ENCODE measurements at places on chromosomes 1 and 21. TPM values are rescaled to one million over a fixed set of nuclear protein-coding genes. Genes with fewer than 3 reads are reported as not detected.

GRCh38 chr1:51736702-51737101, 119.8 kb downstream of the OSBPL9 start:
- no peak for DNase-seq

GRCh38 chr1:214445831-214446614, 105.4 kb downstream of the PTPN14 start:
- no peak for DNase-seq

DNA sequence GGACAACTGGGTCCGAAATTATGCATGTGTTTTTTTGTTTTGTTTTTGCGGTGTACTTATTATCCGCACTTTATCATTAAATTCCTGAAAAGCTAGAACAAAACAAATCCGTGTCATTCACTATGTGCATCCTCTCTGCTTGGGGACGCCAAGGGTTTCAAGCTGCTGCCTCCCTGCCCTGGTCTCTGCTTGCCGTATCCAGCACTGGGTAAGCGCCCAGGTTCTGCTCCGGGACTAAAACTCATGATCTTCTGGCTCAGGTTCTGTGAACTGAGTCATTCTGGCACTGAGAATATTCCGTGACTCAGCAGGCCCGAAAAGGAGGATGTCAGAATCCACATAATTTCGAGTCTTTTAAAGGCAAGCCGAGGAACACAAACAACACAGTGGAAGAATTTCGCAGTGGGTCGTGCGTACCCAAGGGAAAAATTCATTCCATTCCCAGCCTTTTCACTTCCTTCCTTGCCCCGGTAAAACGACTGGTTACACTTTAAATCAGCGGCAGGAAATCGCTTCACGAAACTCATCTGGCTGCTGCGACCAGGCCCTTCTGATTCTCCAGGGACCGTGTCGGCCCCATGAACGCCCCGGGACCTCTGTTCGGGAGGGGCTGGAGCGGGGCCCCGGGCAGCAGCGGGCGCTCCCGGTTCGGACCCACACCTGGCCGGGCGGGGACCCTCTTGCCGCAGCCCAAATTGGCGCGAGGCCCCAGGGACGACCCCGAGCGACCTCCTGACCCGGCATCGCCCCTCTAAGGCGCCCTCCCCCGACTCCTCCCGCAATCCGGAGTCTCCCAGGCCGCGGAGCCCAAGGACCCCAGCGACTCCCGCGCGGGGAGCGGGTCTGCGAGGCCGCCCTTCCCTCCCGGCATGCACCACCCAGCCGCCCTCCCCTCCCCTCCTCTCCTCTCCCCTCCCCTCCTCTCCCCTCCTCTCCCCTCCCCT, 746 bp upstream of the LAMC1 start:
- no peak for DNase-seq

DNA sequence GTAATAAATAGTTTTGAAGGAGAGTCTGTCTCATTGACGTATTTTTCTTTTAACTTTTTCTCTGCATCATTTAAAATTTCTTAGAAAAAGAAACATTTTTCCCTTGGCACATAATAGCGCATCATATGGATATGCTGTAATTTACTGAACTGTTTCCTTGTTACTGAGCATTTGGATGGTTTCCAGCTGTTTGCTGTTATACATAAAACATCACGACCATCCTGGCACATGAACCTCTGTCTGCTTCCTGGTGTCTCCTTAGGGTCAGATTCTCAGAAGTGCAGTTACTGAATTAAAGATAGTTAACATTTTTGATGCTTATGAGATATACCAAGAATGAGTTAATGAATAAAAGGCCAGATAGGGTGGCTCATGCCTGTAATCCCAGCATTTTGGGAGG, 67.2 kb downstream of the BACE2 start:
- no peak for DNase-seq

DNA sequence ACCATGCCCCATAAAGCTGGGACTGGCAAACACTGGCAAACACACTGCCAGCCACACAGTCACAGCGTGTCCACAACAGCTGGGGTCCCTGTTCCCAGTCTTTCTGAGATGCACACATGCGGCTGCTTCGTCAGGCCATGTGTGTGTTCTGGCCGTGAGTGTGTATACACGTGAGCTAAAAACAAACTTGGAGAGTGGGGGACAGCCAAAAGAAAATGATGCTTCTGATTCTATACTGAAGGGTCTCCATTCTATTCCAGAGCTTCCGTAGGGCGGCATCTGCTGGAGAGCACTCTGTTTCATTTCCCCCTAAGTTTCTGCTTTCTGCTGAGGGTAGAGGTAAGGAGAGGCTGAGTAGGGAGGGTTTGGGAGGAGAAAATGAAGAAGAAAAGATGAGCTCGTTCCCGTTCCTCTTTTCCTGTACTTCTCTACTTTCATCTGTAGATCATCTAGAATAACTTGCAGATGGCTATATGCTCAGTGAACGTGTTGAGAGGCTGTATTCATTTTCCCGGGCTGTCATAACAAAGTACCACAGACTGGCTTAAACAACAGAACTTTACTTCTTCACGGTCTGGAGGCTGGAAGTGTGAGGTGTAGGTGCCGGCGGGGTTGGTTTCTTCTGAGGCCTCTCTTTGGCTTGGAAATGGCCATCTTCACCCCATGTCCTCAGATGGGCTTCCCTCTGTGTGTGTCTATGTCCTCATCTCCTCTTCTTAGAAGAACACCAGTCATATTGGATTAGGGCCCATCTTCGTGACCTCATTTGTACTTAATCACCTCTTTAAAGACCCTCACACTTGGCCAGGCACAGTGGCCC, 151.6 kb downstream of the TOMM20 start:
- no peak for DNase-seq

- peak; percentile 19 for DNase-seq
These were observed 9.5 kb downstream of the DNM3 start for GRCh38 chr1:171850651-171851350.

GRCh38 chr1:31934706-31935629, 3.2 kb downstream of the PTP4A2 start:
- DNase-seq, result no peak

GRCh38 chr1:10628685-10629084, 153.9 kb downstream of the PEX14 start:
- DNase-seq, result no peak

GRCh38 chr1:245881767-245882391, 625.2 kb downstream of the SMYD3 start:
- DNase-seq, result no peak

- peak; percentile 72 for DNase-seq
These were observed 272.5 kb downstream of the RRAGC start for GRCh38 chr1:38586993-38587646.

- no peak for DNase-seq
These were observed 27.5 kb downstream of the LRRC71 start for GRCh38 chr1:156947818-156948525.

GRCh38 chr1:47624531-47624930, 186.7 kb downstream of the FOXD2 start:
- DNase-seq, result no peak

- no peak for DNase-seq
These were observed 99.4 kb upstream of the ARHGEF16 start for GRCh38 chr1:3355089-3355488.

The SSX2IP gene
- total RNA-seq, result 27.2 TPM

The EFHD2 gene
- total RNA-seq, result 855 TPM

The CD1E gene
- total RNA-seq, result not detected

The USP1 gene
- total RNA-seq, result 34.0 TPM

DNA sequence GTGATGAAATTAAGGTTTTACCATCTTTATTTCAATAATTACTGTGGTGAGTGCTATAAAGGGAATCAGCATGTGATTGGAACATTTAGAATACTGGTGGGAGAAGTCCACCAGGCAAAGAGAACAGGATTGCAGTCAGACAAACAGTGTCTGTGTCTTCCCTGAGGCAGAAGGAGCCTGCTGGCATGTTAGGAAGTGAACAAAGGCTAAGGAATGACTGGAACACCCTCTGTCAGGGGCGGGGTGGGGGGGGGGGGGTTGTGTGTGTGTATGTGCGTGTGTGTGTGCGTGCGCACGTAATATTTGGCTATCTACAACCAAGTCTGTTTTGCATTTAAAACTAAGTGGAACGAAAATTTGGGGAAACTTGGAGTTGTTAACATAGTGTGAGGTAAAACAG, 30.2 kb downstream of the SRRM1 start:
- no peak for DNase-seq

The KIRREL1 gene
- not detected for total RNA-seq

DNA sequence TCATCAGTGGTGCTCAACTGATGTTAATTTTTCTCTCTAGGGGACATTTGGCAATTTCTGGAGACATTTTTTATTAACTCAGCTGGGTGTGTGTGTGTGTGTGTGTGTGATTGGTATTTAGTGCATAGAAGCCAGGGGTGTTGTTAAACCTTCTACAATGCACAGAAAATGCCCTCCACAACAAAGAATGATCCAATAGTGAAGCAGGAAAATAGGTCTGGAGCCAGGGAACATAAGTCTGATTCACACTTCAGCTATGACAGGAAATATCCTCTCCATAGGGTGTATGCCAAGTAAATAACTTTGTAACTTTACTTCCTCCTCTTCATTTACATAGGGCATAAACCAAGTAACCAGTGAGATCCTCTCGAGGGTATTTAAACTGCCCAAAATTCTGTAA, 25.1 kb upstream of the TMEM61 start:
- no peak for DNase-seq

DNA sequence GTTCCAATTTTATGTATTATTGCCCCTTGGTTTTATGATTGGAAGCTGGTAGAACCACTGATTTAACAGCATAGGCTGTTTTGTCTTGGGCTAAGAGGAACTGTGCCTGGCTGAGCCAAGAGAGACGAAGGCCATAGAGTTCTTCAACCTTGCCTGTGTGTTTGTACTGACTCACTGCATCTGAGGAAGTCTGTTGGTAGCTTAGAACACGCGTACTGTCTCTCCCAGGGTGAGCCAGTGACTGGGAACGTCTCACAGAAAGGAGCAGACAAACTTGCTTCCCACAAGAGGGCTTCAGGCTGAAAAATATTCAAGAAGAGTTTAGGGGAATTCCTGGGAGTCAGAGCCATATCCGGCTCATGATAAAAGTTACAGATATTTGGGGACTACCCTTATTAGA, 14.9 kb downstream of the TMEM51 start:
- no peak for DNase-seq

GRCh38 chr21:27134516-27134915, 167.6 kb upstream of the ADAMTS5 start:
- DNase-seq, result no peak

- no peak for DNase-seq
These were observed 43.2 kb downstream of the OLIG1 start for GRCh38 chr21:33113131-33113530.

DNA sequence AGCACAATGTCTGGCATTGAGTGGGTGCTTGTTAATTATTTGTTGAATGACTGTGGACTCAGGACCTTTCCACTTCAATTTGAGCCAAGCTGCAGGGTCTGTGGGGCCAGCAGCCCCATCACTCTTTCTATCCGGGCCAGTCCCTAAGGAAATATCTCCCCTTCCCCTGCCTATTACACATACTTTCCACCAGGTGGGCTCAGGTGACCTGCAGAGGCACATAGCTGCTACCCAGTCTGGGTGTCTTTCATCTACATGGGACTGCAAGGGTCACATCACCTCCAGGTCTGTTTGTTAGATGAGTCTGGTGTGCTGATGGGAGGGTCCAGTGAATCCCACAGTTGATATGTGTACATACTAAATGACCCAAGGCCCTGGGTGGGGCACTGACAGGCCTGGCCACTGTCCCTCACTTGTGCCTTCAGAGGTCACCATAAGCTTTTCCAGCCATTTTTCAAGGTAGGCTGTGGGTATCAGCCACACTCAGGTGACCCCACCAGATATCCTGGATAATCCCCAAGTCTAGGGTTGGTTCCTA, 59.5 kb upstream of the KDM4A start:
- DNase-seq, result no peak

DNA sequence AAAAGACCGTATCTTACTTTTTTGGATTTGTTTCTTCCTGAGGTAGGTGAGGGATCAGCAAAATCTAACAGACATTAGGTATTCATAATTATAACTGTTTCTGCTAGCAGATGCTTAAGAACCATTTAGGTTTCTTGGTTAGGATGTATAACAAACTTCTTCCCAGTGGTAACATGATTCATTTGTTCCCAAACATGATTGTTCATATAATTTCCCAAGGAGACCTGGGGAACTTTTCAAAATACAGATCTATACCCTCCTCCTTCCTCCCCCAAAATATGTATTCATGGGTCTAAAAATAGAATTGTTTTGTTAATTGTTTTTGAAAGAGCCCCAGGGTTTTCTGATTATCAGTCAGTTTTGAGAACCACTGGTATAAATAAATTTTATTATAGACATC, 228.2 kb downstream of the COP1 start:
- DNase-seq, result no peak

DNA sequence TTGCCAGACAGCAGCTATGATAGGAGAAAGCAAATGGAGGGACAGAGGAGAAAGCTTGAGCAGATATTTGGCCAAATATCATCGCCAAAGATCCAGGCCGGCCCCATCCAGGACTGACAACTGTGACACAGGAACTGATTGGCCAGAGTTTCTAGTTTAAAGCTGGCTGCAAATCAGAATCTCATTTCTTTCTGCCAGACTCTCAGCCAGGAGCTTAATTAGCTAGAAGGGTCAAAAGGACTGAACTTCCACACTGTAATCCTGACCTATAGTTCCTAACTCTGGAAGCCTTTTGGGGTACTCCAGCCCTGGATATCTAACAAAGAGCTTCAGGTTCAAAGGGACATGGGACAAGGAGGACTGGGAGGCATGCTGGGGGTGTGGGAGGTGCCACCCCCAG, 106.7 kb upstream of the GNG12 start:
- no peak for DNase-seq

DNA sequence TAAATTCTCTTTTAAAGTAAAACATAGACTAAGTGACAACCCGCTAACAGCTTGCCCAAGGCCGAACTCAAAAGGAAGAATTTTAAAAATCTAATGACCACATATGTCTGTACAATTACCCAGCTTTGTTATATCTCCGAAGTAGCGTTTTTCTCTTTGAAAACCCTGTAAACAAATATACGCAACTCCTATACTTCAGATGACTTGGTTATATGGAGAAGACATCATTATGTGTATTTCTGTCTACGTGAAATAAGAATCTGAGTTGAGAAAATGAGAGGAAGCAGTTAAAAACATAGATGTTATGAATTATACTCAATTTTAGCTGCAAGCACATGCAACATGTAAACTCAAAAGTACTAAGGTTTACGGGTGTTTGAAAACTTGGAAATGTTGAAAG, 2.0 kb downstream of the PBX1 start:
- DNase-seq, result no peak

GRCh38 chr1:239053279-239053678, 333.1 kb upstream of the CHRM3 start:
- no peak for DNase-seq

DNA sequence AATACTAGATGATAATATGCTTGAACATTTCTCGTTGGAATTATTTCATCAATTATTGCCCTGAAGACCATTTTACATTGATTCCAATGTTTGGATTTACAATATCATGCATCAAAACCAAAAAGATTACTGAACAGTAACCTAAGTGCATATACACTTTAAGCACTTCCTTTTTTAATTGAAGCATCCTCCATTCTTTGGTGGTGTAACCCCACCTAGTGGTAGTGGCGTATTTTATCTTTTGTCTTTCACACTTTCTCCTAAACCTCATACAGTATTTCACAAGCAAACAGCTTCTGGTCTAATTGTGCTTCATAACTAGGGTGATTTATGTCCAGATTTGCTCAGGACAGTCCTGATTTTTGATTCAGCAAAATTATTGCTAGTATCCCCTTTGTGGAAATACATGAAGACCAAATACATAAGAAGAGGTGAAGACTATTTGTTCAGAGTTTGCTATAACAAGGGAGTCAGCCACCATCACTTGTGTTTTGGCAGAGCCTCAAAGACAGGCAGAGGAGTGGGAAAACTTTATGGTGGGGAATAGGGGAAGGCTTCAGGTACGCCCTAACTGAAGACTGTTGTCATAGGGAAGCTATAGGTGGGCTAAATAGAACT, 3.4 kb upstream of the NVL start:
- DNase-seq, result no peak

The CATSPERE gene
- 1.4 TPM for total RNA-seq
